ENCODE measurements at places on chromosomes 6 and 20. TPM values are rescaled to one million over a fixed set of nuclear protein-coding genes. Genes with fewer than 3 reads are reported as not detected.

DNA sequence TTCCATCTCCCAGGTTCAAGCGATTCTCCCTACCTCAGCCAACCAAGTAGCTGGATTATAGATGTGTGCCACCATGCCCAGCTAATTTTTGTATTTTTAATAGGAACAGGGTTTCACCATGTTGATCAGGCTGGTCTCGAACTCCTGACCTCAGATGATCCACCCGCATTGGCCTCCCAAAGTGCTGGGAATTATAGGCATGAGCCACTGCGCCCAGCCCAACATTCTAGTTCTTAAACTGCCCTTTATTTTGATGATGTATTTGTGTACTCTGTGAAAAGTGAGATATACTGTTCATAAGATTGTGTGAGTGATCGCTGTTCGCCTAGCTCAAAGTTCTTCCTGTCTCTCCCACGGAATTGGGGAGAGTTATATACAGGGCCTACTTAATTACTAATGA, 93.1 kb downstream of the HFE start:
- DNase-seq, result no peak

DNA sequence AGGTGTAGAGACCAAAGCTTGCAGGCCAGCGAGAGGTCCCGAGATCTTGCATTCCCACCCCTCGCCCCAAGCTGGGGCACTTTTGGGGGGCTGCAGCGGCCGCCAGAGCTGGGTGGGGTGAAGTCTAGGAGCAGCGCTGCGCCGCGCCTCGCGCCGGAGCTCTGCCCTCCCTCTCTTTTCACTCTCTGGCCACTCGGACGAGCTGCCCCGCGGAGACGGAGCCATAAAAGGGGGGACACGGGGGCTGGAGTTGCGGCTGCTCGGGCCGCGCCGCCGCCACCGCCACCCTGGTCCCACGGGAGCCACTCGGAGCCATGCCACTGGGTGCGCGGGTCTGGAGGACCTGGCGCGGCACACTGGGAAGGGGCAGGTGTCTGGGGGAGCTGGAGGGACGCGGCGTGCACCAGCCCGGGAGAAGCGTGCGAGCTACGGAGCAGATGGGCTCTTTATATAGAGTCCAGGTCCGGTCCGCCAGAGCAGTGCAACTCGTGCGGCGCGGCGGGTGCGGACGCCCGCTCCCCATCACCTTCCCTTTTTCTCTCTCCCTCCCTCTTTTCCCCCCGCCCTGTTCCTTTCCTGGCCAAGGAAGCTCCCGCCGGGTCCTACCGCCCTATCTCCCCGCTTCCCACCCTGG, 687 bp upstream of the HTR1B start:
- DNase-seq, result no peak

The ADTRP gene
- not detected for total RNA-seq

- no peak for DNase-seq
These were observed 86.9 kb downstream of the PHACTR1 start for GRCh38 chr6:12803486-12803885.

The TTLL9 gene
- total RNA-seq, result not detected

DNA sequence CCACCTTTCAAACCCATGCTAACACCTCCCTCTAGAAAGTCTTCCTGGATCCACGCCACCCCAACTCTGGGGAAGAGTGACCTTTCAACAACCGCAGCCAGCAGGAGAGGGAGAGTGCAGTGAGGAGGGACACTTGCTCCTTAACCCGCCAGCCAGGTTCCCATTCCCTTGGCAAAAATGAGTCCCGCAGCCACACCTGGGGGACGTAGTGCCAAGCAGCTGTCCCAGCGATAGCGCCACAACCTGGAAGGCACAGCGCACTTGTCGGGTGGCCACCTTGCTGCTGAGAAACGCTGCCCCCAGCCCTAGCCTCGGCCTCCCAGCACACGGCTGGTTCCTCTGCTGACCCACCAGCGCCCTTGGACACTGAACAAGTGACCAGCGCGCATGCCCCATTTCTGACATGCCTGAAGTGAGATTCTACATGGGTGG, 119.3 kb downstream of the JPH2 start:
- DNase-seq, result no peak

- DNase-seq, result no peak
These were observed 47.6 kb downstream of the STX11 start for GRCh38 chr6:144197919-144198318.

The ATP6V1G2 gene
- total RNA-seq, result 2.3 TPM

The GPSM3 gene
- 4.1 TPM for total RNA-seq

- DNase-seq, result no peak
These were observed 190.6 kb upstream of the PMEPA1 start for GRCh38 chr20:57900226-57900905.

DNA sequence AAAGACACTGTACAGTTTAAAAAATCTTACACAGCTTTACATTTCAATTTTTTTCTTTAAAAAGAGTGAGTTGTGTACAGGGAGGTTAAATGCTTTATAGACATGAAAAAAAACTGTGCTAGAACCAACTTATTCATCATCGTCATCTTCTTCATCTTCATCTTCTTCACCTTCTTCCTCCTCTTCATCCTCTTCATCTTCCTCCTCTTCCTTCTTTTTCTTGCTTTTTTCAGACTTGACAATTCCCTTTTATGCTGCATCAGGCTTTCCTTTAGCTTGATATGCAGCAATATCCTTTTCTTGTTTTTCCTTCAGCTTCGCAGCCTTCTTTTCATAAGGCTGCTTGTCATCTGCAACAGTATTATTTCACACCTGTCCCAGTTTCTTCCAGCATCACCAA, 34.3 kb upstream of the TMEM30A start:
- DNase-seq, result no peak

The DNAH8 gene
- 0.03 TPM for total RNA-seq

- no peak for DNase-seq
These were observed 55.3 kb upstream of the GPR6 start for GRCh38 chr6:109922851-109923250.

DNA sequence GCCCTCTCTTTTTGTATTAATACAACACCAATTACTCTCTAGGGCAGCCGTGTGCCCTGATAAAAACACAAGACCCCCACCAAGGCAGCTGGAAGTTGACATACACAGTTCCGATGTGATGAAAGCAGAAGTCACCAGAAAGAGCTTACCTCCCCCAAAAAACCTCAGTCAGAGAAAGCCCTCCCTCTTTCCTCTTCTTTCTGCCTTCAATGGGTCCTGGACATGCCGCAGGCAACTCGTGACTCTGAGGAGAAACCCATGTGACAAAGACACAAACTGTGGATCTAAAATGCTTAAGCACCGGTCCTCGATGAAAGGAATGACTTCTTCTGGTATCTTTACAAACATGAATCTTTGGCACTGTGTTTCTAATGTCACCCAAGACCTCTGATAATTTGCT, 117.7 kb upstream of the CCDC28A start:
- DNase-seq, result no peak

GRCh38 chr6:43976706-43977403, 150.4 kb downstream of the MRPL14 start:
- no peak for DNase-seq

DNA sequence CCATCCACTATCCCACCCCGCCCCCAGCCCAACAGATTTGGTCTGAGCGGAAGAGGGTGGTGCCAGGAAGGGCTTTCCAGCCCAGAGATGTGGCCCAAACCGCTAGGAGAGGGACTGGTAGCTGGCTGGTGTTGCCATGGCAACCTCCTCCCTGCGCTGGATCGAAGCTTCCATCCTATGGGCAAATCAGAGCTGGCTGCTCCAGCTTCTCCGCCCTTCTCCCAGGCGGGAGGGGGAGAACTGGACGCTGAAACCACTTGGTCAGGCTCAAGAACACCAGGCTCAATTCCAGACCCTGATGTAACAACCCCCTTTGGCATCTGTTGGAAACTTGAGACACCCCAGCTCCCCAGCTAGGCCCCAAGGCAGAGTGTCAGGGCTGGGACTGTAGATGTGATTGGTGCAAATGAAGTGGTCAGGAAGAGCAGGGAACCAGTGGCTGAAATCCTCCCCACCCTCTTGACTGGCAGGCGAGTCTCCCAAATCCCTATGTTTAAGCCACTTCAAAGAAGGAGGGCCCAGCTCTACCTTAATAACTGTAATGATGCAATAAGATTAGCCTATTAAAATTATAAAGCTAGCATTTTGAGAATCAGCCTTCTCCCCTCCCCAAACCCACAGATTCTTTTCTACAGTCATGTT, 4.2 kb downstream of the RIMS4 start:
- DNase-seq, result peak; percentile 71

DNA sequence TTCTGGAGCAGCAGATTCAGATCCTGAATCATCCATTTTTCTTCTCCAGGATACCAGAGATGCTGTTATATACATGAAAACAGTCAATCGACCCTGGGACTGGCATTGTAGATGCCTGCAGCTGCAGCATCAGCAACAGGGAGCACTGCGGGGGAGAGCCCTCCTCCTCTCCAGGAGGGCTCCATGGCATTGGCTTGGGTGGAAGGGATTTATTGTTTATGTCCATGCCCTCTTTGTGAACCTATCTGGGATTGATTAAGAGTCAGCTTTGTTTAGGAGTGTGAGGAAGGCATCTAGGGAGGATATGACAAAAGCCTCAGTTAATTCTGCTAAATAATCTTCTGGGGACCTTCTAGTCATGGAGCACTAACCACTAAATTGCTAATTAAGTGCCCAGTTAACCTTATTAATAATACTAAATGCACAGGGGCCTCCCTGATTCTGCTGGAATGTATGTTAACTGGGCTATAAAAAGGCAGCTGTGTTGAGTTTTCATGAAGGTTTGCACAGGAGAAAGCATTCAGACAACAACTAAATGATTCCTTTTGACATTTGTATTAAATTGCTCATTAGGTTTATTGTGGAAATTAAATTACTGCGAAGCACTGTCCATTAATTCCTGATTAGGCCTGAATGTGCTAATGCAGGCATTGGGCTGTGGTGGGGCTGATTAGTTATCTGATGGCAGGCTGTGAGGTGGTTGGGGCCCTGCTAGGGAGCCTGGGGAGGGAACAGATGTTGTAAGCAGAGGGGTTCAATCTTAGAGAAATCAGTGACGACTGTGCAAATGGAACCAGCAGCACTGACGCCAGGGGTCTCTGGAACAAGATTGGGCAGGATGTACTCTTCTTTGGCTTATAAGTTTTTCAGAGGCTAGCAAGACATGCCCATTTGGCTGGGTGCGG, 57.6 kb downstream of the IMPG1 start:
- DNase-seq, result no peak

DNA sequence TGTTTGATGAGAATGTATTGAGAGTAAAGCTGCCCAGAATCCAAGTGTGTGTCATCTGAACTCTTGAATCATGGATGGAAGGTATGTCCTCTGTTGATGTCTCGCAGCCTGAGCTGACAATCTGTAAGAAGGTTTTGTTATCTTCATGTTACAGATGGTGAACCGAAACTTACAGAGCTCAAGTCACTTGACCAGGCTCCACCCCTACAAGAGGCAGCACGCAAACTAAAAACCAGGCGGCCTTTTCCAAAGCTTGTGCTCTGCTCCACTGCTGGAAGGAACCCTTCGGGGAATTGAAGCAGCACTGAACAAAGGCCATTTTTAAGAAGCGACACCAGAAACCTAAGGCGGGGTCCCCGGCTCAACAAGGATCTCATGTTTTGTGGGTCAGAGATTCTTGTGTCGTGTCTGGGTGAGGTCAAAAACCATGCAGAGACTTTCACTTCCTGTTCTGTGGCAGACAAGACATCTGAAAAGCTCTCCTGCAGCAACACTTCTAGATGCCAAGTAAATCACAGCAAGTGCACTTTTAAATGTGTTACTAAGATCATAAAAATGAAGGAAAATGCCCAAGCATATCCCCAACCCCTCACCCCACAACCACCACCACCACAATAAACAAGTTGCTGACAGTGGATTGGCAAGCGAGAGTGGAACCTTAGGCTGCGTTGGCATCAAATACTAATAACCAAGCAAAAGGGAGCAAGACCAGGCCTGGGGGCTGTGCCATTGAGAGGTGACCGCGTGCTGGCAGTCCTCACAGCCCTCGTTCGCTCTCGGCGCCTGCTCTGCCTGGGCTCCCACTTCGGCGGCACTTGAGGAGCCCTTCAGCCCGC, 27.3 kb downstream of the NQO2 start:
- no peak for DNase-seq

DNA sequence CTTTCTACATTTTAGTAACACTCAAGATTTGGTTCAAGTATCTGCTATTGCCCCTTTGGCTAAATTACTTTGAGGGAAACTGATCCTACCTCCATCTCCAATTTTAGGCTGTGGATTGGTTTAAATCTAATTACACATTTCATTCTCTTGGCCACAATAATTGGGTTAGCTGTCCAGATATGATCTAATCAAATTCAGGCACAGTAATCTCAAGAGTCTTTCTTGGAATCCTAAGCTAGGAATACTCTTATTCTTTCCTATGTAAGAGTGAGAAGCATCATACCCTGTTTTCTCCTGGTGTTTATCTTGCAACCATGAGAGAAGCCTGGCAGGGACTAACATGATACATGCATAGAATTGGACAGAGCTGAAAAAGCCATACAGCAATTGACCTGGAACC, 300.4 kb upstream of the MARCKS start:
- no peak for DNase-seq

The PLN gene
- 2,342 TPM for total RNA-seq

DNA sequence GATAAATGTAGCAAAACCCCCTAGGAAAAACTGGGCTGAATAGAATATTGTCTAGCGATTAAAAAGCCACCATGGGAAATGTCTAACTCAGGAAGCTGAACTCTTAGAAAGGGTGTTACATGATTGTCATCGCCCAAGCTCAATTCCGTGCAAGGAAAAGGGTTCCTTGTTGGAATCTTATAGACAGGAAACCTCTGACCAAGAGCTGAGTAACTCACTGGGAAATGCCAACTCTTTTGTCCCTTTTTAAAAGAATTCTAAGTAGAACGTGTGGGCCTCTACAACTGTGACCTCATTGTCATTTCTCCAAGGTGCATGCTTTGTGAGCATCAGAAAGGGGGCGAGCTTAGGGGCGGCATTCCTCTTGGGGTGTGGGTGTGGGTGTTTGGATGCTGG, 88.1 kb downstream of the SYNJ2 start:
- no peak for DNase-seq

DNA sequence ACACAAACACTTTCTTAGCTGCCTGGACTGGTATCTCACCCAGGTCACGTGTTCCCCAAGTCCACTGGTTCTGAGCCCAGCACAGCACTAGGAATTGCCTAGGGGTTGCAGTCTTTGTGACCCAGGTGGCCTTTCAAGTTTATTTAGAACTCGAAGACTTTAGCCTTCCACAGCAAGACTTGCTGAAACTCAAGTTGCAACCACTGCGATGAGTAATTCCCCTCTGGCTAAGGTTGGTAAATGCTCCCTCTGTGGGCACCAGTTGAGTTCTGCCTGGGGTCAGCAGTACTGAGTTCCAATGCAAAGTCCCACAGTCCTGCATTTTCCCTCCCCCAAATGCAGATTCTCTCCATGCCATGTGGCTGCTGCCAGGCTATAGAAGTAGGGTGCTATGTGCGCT, 77.6 kb upstream of the MOCS1 start:
- no peak for DNase-seq

Data from Right ventricle myocardium superior (tissue), 1 donor.